Fibroblast of skin of right biceps (primary cell): ENCODE measurements at places on chromosomes 11 and 22.

DNA sequence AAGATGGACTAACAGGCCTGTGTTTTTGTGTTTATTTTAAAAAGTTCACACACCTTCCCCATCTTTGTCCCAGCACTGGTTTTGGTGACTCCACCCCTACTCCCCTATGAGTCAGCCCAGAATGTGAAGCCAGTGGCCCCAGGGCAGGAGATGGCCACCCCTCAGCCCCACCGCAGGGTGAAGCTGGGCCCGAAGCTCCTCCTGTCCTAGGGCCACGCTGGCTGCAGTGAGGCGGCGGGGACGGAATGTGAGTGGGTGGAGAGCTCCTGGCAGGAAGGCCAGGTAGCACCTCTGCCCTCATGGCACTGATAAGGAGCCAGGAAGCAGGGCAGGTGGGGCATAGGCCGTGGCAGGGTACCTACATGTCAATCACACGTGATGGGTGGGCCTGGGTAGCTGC is 39.9 kb downstream of the SGSM3 start:
- DNase-seq = no peak

- DNase-seq = no peak
Observed at GRCh38 chr11:75441804-75442132, 8.8 kb upstream of the KLHL35 start.

DNA sequence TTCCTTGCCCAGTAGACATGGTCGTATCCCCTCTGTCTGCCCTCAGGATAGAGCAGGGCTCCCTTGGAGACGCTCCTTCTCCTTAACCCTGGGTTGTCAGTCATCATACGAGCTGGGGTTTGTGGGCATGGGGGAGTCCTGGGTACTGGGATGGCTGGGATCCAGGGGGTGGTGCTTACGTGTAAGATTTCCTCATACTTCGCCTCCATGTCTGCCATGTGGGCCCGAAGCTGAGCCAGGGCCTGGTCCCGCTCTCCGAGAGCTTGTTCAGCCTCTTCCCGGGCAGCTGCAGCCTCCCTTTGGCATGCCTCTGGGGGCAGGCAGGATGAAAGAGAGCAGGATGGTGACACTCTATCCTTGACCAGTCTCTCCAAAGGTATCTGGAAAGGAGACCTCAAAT is 5.3 kb downstream of the NHERF4 start:
- no peak for DNase-seq

DNA sequence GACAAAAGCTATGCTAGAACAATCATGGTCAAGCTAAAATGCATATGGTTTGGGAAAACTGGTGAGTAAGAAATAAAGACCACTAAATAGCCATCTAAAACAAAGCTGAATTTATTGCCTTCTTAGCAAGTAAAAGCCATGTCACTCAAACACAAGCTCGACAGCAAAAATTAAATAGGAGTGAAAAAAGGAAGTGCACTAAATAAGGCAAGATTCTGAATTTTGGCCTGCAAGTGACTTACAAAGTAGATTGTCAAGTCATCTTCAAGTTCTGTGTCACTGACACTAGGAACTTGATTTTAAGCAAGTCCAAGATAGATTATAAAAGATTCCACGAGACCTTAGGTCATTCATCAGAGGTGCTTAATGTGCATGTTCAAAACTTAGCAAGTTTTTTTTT is 27.4 kb downstream of the TUG1 start:
- no peak for DNase-seq

DNA sequence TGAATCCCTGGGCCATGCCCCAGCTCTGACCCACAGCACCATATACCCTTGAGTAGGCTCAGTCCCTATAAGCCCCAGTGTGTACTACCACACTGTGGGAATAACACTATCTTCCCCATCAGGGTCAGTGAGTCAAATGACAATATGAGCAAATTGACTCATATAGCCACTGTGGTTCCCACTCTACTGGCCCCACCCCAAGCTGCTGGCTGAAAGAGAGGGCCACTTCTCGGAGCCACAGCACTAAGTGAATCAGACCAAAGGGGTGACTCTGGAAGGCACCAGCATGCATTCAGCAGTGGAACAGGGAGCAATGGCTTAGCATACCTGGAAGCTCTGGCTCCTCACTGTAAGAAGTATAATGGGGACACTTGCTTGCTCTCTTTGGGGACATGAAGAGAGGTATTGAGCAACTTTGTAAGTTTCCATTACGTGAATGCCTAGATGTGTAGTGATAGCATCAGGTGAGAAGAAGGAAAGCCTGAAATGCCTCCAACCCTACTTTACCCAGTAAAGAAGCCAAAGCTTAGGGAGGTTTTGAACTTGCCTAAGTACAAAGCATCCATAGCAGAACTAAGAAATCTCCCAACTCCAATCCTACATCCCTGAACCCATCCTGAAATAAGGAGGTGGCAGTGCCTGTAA is 13.5 kb downstream of the CD59 start:
- peak; percentile 87 for DNase-seq

- DNase-seq = peak; percentile 23
Observed at GRCh38 chr11:12961615-12962014, 47.5 kb upstream of the RASSF10 start.

- no peak for DNase-seq
Observed at GRCh38 chr22:46678003-46678657, 57.9 kb downstream of the GRAMD4 start.

DNA sequence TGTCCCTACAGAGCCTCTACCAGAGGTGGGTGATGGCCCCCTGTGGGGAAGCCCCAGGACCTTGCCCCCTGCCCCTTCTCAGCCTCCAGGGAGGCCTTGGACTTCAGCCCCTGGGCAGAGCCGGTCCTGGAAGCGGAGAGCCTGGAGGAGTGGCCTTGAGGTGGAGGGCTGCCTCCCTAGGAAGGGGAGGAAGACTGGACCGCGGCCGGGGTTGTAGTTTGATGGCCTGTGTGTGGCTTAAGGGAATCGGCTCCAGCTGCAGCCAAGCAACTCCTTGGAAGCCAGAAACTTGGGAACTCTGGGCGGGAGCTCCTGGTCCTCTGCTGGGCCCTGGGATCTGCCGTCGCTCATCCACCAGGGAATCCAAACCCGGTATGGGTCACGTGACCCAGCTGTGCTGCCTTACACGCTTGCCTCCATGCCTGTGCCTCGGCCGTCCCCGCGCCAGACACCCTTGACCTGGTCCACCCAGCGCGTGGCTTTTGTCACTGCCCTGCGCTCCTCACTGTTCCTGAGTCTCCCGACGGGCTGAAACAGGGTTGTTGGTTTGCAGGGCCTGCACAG is 23.5 kb upstream of the ARHGAP8 start:
- no peak for DNase-seq

GRCh38 chr11:2301631-2302305 is at the start of the genes C11orf21 and TSPAN32:
C11orf21 (minus strand) TSS chr11:2301918; CDS start chr11:2301808, 110 bp downstream.
TSPAN32 (plus strand) TSS chr11:2302013; CDS start chr11:2302150, 137 bp downstream.
- no peak for DNase-seq

DNA sequence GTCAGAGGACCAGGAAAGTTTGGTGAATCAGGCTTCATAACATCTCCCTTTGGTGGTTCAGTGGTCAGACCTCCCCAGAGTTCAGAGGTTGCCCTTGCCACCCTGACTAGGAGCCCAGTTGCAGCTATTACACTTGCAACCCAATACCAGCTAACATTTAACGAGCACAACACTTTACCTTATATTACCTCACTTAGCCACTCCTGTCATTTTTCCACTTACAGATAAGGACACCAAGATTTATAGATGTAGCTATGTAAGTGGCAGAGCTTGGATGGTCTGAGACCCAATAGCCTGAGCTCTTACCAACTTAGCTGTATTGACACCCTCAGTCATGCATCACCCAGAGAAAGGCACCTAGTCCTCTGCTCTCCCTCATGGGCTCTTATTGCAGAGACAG is 234.7 kb downstream of the INSC start:
- no peak for DNase-seq

DNA sequence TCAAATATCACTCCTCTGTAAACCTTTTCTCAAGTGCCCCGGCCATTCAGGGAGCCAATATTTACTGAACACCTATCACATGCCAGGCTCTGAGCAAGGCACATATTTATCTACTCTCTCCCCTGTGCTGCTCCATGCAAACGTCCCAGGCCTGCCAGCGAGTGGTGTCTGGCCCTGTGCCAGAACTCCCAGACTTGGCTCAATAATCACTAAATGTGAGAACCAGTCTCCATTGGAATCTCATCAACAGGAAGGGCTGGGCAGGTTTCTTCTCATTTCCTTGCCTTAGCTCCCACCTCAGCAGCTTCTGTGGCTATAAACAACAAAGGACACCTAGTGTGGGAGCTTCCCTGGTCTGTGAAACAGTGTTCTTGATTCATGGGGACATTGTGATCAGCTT is 21.7 kb downstream of the RASSF10 start:
- DNase-seq = no peak

DNA sequence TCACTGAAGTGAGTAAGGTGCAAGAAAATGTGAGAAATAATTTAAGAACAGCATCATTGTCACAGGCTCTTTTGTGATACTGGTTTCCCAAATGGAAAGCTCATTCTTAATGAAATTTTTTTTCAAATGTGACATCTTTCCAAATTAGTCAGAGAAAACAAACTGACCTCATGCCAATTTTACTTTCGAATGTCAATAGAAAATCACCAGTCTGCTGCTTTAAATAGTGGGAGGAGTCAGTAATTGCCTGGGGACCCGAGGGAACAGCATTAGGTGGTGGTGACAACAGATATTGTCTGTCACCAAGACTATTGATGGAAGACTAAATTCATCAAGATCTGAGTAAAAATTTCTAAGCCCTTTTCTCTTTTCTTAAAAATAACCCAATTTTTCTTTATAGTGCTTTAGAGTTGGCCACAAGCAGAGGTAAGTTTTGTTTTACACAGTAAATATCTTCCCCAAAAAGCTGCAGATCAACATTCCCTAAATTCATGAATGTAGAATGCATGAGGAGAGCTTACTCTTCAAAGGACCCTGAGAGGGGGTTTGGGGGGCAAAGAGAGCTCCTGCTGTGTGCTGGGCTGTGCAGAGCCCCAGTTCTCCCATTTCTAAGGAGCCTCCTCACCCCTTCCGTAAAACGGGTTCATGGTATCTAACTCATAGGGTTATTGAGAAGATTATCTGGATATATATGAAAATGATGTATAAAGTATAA is 95.1 kb downstream of the PIWIL4 start:
- no peak for DNase-seq
